ENCODE measurements at places on chromosomes 1 and 21.

DNA sequence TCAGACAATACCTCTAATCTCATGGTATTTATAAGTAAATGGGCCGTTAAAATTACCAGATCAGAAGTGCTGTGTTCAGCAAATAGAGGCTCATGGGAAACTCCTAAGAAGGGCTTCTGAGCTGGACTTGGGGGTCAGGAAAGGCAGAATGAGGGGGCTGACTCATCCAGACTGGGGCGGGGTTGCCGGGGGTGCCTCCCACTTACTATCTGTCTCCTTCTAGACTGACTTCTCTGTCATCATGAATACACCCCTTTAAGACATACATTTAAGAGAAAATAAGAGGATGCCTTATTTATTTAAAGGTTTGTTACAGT is 96.0 kb upstream of the ERRFI1 start:
- no peak for DNase-seq

DNA sequence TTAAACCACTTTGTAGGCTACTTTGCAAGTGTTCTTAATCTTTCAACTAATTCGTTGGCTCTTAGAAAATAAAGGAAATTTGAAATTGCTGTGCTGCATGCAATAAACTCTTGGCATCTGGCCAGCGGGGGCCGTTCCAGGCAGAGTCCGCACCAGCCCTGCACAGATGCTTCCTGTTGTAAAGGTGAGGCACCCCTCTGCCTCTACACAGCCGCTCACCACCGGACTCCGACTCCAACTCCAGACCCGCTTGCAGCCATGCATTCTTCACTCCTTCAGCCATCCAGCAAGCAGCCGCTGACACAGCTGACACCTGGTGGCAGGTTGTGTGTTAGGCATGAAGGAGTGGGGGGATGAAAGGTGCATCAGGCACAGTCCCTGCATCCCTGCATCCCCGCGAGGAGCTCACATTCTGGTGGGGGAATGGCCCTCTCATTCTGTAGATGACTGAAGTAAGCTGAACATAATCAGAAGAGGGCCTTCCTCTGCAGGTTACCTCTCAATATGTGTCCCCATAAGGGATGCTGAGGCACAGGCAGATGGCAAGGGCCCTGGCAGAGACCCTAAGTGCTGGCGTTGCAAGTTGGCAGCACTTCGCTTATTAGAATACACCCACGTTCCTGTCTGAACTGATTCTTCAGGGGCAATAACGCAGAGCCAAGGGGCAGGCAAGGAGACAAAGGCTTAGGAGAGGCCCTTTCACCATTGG is 56.8 kb downstream of the GLIS1 start:
- DNase-seq: no peak

DNA sequence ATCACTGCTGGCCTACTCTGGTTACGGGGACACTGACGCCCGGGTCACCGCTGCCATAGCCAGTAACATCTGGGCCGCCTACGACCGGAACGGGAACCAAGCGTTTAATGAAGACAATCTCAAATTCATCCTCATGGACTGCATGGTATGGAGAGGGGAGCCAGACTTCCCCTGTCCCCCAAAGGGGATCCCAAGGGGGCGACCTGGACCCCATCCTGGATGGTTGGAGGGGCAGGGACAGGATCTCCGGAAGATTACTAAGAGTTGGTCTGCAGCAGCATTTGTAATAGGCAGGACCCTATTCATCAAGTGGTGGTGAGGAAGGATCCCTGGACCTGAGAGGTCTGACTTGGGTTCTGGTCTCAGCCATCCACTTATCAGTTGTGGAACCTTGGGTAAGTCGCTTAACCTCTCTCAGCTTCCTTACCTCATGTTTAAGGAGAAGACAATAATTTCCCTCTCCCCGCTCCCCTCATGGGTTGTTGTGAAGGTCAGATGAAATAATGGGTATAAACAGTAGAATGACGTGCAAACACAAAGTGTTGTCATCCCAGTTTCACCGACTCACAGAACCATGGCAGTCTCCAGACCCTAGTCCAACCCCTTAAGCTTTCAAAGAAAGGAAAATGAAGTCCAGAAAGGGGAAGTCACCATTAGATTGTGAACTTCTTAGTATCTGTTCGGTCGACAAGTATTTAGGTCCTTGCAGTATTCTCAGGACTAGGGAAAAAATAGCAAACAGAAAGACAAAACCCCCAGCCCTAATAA is 883 bp downstream of the LAMTOR2 start:
- DNase-seq: no peak

- no peak for DNase-seq
Observed at GRCh38 chr1:86419277-86419903, 4.6 kb upstream of the CLCA2 start.

- no peak for DNase-seq
Observed at GRCh38 chr21:34554227-34554626, 42.2 kb upstream of the KCNE1 start.

- DNase-seq: no peak
Observed at GRCh38 chr1:118918940-118919259, 69.2 kb downstream of the TBX15 start.

- no peak for DNase-seq
Observed at GRCh38 chr1:168138134-168138533, 1.4 kb upstream of the GPR161 start.

- no peak for DNase-seq
Observed at GRCh38 chr1:86441581-86441980, 17.6 kb downstream of the CLCA2 start.

DNA sequence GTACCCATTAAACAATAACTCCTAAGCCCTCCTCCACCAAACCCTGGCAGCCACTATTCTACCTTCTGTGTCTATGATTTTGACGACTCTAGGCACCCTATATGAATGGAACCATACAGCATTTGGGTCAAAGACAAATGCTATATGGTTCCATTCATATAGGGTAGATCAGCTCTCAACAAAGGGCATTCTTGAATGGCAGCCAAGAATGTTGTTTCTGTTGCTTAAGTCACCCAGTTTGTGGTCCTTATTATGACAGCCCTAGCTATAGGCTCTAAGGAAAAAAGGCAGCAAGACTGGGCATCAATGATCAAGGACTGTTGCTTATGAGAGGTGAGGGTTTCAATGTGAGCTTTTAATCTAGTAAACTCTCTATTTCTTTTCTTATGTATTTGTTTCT is 4.7 kb upstream of the SLC5A9 start:
- no peak for DNase-seq

GRCh38 chr1:155062151-155062686 is 1.3 kb upstream of the EFNA4 start:
- no peak for DNase-seq

DNA sequence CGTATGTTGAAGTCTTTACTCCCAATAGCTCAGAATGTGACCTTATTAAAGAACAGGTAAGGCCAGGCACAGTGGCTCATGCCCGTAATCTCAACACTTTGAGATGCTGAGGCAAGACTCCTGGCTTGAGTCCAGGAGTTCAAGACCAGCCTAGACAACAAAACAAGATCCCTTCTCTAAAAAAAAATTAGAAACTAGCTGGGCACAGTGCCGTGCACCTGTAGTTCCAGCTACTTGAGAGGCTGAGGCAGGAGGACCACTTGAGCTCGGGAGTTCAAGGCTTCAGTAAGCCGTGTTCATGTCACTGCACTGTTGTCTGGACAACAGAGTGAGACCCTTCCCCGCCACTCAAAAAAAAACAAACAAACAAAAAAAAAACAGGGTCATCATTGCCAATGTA is 171.3 kb downstream of the RERE start:
- DNase-seq: no peak

- no peak for DNase-seq
Observed at GRCh38 chr1:25718732-25719131, 81.3 kb upstream of the SELENON start.

GRCh38 chr1:186027621-186028020 is 293.4 kb downstream of the HMCN1 start:
- DNase-seq: no peak

GRCh38 chr1:82453511-82454185 is 652.9 kb downstream of the ADGRL2 start:
- no peak for DNase-seq

DNA sequence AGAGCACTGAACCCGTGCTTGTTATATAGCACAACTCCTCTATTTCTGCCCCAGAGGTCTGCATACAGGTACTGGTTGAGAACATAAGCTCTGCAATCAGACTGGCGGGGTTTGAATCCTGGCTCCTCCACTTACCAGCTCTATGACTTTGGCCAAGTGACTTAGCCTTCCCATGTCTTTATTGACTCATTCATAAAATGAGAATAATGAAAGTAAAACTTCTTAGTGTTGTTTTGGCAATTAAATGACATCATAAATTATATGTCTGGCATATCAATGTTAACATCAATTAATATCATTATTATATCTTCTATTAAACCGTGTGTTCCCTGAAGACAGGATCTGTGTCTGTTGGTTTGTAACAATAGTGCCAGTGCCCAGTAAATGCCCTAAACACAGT is 4.3 kb downstream of the INKA2 start:
- DNase-seq: no peak

DNA sequence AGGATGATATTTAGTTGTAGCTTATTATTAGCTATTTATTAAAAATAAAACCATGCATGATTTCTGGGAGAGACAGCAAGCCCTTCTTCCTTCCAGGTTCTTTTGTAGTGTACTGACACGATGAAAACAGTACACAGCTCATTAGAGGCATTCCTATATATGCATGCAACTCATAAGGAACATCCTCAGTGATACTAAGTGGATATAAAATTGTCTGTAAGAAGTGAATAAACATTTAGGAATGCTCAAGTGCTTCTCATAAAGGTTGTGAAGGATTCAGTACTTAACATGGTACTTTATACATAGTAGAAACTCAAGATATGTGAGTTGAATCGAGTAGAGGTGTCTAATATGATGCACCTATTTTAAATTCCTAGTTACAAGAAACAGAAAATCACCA is 287.7 kb downstream of the SDCCAG8 start:
- DNase-seq: no peak

DNA sequence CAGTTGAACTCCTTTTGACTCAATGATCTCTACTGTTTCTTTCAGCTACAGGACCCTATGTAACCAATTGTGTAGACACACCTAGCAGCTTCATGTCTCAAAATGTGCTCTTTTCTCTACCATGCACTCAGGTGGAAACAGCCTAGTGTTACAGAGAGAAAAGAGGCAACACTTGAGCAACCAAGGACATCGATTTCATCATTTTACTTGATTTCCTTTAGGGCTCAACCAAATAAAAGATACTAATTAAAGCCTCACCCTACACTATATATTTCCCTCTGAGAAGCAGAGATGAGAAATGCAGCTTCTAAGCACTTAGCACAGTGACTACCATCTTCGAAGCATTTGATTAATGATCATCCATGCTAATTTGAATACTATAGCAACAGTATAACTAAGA is 55.1 kb downstream of the PTGER3 start:
- DNase-seq: no peak

Data from NCI-H187 (cell line).